NCI-H2029 treated with DMSO at 0.1 percent for 48 hours (cell line): ENCODE measurements at places on chromosomes 13 and 19.

GRCh38 chr13:101627556-101627943, 175.1 kb downstream of the ITGBL1 start:
- peak; percentile 5 for DNase-seq

GRCh38 chr19:58304255-58304654, 922 bp upstream of the ERVK3-1 start:
- no peak for DNase-seq

DNA sequence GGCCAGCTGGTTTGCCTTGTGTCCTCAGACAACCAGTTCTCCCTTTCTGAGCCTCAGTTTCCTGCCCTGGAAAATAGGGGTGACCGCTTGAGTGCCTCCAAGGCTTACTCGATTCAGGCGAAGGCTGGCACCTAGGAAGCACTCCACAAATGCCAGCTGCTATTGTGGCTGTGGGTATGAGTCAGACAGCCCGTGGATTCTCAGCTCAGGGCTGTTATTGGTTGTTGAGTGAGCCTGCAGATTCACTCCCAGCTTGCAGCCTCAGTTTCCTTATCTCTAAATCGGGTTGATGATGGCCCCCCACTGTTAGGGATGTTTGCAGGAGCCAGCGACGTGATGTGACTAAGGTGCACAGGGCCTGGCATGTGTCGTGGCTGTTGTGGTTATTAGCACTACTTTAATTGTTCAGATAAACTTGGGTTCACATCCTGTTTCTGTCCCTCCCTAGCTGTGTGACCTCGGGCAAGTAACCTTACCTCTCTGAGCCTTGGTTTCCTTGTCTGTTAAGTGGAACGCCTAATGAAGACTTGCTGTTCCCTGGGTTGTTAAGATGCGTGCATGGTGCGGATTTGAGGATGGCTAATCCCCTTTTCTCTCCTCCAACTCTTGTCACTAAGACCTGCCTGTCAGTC, 2.4 kb downstream of the MARK4 start:
- DNase-seq = no peak

- DNase-seq = no peak
These were observed 7.3 kb downstream of the KLK8 start for GRCh38 chr19:50994129-50994528.

GRCh38 chr13:109836629-109837607, 50.5 kb upstream of the IRS2 start:
- DNase-seq = no peak

DNA sequence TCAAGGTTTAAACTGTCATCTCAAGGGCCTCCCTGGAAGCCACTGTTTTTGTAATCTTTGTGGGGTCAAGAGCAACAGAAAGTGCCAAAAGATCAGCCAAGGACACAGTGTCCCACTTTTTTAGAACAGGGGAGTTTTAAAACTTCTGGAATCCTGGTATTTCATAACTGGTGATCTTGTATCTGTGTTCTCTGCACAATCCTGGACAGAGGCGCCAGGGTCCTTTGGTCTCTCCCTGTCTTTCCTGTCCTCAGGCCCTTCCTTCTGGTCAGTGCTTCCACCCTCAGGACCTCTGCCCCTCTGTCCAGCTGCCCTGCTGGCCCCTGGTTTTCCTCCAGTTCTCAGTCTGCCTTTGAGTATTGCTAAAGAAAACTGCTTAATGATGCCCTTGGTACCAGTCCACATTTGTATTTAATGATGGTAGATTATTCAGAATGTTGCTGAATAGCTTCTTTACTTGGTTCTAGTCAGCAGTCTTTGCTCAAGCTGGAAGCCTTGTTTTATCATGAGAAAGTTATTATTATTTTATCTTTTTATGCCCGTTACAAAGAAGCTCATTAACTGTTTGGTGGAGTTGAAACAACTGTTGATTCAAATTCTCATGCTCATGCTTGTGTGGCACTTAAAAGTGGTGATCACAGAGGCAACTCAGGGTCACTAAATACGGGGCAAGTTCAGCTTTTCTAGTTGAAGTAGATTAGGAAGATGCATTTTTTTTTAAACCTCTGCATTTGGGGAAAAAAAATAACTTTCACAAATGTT, 47.5 kb downstream of the WASF3 start:
- no peak for DNase-seq

DNA sequence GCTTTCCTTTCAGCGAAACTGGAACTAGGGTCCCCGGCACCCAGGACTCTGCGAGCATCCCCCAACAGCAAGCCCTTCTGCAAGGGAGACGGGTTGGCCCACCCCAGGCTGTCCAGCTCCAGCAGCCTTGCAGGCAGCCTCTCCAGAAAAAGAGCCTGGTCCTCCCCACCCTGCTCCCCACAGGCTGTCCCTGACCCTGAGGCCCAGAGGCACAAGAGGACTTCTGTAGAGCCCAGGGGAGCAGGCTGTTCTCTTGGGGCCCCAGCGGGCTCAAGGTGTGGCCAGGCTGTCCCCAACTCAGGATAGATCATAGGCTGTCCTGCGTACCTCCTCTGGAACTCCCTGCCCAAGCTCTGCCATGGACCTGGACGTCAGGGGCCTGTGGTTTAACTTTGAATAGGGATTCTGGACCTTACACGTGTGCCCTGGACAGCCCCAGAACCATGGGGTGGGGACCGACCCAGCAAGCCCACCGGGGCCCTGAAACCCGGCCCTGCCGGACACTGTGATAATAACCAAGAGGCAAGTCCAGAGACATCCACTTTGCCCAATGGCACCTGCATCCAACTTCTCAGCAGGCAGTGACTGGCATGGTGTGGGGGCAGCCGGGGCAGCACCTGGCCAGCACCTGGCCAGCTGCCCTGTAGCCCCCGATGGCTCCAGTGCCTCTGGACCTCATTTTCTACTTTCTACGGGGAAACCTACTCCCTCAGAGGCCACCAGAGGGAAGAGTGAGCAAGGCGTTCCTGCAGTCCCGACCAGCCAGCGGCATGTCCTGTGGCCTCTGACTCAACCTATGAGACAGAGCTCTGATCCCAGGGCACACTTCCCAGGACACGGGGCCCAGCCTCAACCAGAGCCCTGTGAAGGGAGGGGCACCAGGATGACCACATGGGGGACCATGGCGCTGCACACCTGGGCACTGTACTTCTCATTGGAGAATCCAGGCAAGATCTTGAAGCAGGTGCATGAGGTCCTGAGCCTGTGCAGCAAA, 50.9 kb upstream of the TPM4 start:
- no peak for DNase-seq

- DNase-seq = no peak
These were observed 92.5 kb upstream of the KL start for GRCh38 chr13:32923725-32924124.

- DNase-seq = no peak
These were observed 63.7 kb upstream of the NPAS1 start for GRCh38 chr19:46955813-46956371.

GRCh38 chr19:38686530-38686888, 39.1 kb downstream of the ACTN4 start:
- no peak for DNase-seq

- DNase-seq = no peak
These were observed at the start of gene EHD2 for GRCh38 chr19:47713046-47714021. Gene EHD2 (plus strand): TSS chr19:47713422. CDS start chr19:47716613, 3,191 bp downstream.
